ENCODE measurements at places on chromosomes 5 and 9.

- DNase-seq: no peak
These were observed 20.6 kb upstream of the CAST start for GRCh38 chr5:96641368-96642280.

DNA sequence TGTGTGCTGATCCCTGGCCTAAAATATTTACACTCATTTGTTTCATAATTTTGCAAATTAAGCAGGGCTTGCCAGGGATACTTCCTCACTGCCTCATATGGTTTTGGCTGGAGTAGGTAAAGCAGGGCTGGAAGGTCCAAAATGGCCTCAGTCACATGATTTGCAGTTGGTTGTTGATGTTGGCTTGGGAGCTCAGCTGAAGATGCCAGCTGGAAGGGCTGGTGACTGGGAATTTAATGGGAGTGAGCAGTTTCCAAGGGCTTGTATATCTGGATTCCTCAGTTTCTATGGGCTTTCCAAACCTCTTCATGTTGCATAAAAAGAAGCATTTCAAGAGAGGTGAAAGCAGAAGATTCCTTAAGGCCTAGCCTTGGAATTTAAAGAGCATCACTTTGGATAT is 729.3 kb downstream of the CDH18 start:
- DNase-seq: no peak

GRCh38 chr5:105475401-105475800 is 1912.8 kb upstream of the NUDT12 start:
- peak; percentile 45 for DNase-seq

DNA sequence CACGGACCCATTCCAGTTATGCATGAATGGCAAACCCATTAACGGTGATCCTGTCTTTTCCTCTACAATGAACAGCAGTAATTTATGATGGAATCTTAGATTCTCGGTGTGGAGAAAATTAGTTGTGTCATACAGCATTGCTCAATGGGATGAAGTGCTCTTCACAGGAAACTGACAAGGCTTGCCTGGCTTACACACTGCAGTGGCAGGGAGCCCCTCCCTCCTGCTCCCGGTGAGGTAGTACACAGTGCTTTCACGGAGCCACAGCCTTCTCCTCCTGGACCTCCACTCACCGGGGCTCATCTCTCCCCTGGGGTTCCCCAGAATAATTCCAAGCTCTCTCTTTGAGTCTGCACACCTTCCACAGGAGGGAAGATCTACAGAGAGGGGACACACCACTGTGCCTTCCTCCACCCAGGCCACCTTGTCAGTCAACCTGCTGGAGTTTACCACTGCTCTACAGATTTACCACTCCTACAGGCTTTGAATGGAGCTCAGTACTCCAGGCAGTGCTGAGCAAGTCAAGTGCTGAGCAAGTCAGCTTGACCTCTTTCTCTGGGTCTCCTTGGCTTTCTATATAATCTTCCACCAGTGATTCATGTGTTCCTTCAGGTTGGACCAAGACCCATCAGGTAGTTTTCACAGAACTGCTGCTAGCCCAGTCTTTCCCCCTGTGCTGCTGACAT is 59.1 kb upstream of the TBC1D2 start:
- DNase-seq: no peak

DNA sequence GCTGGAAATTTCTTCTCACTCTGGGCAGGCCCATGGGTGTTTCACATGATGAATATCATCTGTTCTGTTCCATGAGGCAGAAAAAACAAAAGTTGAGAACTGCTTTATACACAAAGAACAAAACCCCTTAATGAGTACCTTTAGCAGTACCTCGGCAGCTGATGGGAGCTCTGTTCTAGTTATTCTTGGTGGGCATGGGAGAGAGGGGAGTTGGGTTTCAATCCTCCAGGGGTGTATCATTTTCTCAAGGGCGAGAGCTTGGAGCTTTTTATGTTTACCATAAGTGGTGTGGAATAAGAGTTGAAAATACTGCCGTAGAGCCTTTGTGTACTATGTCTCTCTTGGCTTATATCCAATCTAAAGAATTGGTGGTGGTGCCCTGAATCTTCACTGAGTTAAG is 103.3 kb upstream of the ZNF608 start:
- peak; percentile 74 for DNase-seq

DNA sequence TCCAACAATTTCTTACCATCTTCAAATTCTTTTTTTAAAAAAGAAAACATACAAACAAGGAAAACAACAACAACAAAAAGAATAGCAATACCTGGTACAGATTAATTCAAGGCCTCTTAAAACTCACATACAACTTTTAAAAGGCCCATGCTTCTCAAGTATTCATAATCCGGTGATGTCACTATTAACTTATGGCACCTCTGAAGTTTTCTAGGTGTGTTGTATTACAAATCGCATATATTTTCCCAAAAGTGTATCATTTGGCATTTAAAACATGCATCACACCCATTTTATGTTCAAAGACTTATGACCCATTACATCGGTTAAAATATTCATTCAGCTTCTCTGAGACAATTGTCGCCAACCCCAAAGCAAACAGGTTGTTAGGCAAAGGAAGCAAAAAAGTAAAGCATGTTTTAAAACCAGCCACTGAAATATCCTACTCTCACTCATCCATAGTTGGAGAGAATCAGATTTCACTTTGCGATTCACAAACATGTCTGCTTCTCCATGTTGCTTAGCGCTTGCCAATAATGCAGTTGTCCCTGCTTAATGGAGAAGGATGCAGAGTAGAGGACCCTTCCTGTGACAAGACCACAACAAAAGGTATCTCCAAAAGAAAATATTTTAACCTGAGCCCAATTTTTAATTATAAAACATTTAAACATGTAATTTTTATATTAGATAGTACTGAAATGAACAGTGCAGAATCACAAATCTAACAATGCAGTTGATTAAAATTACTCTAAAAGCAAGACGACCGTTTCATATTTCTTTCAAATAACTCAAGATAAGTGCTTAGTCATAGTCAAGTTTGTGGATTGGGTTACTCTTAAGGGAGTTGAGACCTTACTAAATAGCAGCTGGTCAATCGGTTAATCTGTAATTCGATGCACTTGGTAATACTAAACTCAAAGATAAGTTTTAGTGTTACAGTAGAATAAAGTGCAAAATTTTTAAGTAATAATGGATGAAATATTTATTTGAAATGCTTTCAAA is 1.6 kb downstream of the SKP1 start:
- DNase-seq: no peak

GRCh38 chr9:130938652-130939404 is at the start of gene FIBCD1:
TSS of gene FIBCD1 (minus strand) at chr9:130939247. CDS start at chr9:130938607, 640 bp downstream.
- DNase-seq: peak; percentile 37

GRCh38 chr5:160930406-160930805 is 78.4 kb upstream of the ATP10B start:
- DNase-seq: no peak

GRCh38 chr5:1497795-1498622 is 25.8 kb downstream of the LPCAT1 start:
- DNase-seq: no peak

DNA sequence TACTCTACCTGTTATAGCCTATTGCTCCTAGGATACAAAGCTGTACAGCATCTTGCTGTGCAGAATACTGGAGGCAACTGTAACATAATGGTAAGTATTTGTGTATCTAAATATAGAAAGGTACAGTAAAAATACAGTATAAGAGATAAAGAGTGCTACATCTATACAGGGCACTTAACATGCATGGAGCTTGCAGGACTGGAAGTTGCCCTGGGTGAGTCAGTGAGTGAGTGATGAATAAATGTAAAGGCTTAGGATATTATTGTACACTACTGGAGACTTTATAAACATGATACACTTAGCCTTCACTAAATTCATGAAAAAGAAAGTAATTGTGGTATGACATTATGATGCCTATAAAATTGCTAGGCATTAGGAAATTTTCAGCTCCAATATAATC is 65.5 kb upstream of the OSMR start:
- no peak for DNase-seq

- no peak for DNase-seq
These were observed 11.1 kb upstream of the MED27 start for GRCh38 chr9:132090771-132091170.

- DNase-seq: peak; percentile 21
These were observed 5.3 kb downstream of the PRELID2 start for GRCh38 chr5:145829708-145830361.

DNA sequence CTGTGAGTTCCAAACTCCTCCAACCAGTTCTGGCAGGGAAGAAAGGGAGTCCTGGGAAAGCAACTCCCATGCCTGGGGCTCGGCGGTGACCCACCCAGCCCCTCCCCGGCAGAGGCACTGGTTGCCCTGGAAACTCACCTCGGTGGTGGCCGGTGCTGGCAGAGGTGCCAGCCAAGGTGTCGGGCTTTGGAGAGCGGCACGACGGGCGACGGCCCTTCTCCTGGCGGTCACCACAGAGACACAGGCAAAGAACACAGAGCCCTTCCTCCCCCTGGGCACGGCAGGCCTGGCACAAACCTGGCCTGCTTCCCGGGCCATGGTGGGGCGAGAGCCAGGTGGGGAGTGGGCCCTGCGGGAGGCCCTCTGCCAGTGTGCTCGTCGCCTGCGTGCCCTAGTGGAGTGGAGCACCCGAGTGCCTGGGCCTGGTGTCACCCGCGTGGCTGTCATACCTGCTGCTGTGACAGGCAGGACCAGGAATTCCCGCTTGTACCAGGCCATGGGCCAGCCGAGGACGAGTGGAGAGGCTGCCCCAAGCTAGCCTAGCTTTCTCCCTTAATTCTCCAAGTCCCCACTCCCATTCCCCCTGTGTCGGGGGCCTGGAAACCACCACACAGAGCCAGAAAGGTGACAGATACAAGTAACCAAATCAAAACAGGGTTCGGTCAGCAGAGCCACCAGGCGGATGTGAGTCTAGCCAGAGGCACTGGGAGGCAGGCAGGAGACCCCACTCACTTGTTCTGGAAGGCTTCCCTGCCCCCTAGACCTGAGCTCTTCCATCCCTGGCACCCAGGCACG is 8.2 kb upstream of the RALGDS start:
- DNase-seq: peak; percentile 75

- DNase-seq: no peak
These were observed 4.6 kb downstream of the KIF2A start for GRCh38 chr5:62310426-62311143.

DNA sequence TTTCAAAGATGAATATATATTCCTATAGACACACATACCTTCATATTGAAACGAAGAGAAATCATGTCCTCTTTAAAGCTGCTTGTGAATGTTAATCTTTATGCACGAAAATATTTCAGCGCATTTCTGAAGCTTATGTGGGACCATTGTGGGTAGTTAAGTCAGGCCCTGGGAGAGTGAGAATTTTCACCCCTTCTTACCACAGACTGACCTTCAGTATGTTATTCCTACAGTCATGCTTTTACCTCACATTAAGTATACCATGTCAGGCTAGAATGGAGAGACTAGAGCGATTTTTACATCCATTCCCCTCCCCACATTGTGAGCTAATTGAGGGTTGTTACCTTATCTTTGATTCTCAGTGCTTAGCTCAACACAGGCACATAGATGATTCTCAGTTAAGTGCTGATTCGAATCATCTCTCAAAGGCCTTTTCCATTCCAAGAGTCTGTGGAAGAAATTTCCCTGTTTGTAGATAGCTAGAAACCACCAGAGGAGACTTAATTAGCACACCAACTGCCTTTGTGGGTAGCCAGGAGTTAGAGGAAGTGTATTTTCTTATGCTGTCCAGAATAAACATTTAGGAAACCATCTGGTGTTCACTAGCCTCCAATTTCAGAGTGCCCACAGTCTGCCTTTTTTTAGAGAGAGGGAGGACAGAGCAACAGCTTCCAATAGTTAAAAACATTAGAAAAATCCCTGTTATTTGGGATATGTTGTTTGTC is 110.5 kb downstream of the MEGF10 start:
- DNase-seq: no peak

GRCh38 chr9:124626276-124626675 is 119.1 kb upstream of the NR5A1 start:
- no peak for DNase-seq

GRCh38 chr9:134123764-134124128 is 12.1 kb upstream of the WDR5 start:
- no peak for DNase-seq

DNA sequence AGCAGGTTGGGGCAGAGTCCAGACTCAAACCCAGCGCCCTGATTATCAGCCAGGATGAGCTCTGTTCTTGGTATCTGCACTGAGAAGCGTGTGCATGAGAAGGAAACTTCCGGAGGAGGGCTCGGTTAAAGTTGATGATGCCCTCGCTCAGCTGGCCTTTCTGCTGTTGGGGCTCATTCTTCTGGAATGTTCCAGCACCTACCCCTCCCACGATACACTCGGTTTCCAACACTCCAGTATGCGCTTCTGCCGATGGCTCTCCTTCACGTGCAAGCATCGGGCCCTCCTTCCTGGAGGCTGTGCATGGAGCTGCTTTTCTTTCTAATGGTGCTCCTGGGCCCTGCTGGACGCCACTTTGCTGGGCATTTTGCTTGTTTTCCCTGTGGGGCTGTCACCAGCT is 134.0 kb downstream of the RXRA start:
- DNase-seq: no peak

DNA sequence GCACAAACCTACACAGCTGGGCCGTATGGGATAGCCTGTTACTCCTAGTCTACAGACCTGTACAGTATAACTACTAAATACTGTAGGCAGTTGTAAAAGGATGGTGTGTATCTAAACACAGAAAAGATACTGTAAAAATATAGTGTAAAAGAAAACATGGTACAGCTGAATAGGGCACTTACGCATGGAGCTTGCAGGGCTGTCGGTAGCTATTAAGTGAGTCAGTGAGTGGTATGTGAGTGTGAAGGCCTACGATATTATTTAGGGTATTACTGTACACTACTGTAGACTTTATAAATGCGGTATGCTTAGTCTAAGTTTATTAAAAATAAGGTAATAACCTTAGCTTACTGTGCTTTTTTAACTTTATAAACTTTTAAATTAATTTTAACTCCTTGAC is 1.2 kb downstream of the ZCCHC9 start:
- no peak for DNase-seq

DNA sequence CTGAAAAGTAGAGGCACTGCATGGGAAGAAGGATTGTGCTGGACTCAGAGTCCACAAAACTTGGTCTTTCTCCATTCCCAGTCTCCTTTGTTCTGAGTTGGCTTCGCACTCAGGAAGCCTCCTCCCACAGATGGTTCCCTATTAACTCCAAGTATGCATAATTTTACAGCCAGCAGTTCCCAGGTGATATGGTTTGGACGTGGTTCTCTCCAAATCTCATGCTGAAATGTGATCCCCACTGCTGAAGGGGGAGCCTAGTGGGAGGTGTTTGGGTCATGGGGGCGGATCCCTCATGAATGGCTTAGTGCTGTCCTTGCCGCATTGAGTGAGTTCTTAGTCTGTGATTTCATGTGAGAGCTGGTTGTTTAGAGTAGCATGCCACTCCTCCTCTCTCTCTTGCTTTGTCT is 86.6 kb downstream of the FEM1C start:
- DNase-seq: no peak

GRCh38 chr9:83432104-83432627 is 106.0 kb downstream of the FRMD3 start:
- no peak for DNase-seq

DNA sequence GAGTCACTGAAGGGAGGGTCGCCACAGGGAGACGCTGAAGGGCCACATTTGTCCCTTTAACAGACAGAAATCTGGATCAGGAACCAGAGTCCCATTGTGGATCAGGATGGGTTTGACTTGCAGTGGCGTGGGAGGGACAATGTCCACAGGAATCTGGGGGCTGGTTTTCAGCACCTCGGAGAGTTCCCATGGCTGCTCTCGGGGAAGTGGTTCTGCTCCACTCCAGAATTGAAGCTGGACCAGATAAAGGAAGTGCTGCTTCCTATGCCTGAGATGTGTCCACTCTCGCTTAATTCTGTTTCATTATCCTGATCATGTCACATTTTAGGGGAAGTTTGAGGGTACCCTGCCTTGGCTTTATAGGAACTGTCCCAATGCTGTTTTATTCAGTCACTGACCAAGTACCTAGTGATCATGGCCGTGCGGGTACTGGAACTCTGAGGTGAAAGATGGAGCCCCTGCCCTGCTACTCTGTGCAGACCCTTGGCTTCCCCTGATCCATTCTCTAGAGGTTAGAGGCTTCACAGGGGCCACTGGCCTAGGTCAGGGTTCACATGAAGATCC is 28.7 kb downstream of the ENHO start:
- no peak for DNase-seq
